BJ (cell line): ENCODE measurements at places on chromosomes 3 and 15.

DNA sequence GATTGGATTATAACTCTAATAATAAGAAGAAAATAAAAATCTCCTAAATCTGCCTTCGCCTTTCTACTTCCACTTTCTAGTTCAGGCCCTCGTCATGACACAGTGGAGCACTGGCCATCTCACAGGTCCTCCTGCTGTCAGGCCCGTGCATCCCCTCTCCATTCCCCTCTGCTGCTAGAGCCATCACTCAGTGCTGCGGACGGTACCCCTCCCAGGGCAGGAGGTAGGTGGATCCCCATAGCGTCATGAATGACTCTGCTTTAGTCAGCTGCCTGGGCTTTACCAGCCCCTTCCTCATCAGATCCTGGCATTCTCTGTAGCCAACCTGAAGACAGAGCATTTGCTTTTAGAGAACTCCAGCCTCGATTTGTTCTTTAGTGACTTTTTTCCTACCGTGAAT lies 12.0 kb upstream of the PPP1R2 start:
- no peak for DNase-seq

- DNase-seq = no peak
Observed at GRCh38 chr3:23994244-23994569, 49.1 kb downstream of the NR1D2 start.

DNA sequence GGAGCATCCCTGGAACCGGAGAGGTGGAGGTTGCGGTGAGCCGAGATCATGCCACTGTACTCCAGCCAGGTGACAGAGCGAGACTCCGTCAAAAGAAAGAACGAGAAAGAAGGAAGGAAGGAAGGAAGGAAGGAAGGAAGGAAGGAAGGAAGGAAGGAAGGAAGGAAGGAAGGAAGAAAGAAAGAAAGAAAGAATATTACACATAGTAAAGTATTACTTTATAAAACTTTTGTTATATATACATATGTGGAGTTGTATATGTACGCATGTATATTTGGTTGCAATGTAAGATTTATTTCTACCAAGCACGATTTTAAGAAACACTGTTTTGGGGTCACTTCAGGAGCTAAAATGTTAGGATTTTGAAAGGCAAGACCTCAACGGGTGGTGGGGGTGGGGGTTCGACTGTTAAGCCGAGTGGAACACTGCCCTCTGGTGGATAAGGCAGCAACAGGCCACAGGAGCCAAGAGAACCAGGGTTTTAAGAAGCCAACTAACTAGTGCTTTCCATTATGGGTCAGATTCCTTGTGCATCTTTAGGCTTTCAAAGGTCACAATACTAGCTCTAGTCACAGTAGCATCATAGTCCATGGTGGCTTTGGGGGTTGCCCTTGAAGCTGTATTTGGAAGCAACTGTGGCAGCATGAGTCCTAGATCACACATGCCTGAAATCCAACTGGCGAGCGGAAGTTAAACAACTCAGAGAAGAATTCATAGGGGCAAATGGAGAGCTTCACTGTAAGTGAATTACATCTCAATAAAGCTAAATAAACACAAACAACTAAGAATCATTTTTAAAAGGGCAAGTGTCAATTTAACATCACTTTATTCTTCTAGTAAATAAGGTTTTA lies 22.5 kb downstream of the GLB1 start:
- no peak for DNase-seq

DNA sequence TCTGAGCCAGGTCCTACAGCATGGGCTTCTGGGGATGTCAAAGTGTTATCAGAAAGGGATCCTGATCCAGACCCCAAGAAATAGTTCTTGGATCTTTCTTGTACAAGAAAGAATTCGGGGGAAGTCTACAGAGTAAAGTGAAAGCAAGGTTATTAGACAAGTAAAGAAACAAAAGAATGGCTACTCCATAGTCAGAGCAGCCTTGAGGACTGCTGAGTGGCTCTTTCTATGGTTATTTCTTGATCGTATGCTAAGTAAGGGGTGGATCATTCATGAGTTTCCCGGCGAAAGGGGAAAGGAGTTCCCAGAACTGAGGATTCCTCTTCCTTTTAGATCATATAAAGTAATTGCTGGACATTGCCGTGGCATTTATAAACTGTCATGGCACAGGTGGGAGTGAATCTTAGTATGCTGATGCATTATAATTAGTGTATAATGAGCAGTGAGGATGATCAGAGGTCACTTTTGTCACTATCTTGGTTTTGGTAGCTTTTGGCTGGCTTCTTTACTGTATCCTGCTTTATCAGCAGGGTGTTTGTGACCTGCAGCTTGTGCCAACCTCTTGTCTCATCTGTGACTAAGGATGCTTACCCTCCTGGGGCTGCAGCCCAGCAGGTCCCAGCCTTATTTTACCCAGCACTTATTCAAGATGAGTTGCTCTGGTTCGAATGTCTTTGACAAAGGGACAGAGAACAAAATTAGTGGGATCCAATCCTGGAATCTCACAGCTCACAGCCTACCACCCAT lies 41.0 kb downstream of the CRYGS start:
- DNase-seq = no peak

GRCh38 chr3:18201315-18201714 lies 223.8 kb downstream of the SATB1 start:
- no peak for DNase-seq

- DNase-seq = no peak
Observed at GRCh38 chr15:61186905-61187741, 42.0 kb downstream of the RORA start.

- DNase-seq = no peak
Observed at GRCh38 chr3:161265916-161266571, 44.9 kb downstream of the NMD3 start.

- DNase-seq = no peak
Observed at GRCh38 chr3:42028474-42028873, 62.7 kb upstream of the TRAK1 start.

GRCh38 chr3:146100825-146101444 lies 60.0 kb downstream of the PLOD2 start:
- DNase-seq = no peak

DNA sequence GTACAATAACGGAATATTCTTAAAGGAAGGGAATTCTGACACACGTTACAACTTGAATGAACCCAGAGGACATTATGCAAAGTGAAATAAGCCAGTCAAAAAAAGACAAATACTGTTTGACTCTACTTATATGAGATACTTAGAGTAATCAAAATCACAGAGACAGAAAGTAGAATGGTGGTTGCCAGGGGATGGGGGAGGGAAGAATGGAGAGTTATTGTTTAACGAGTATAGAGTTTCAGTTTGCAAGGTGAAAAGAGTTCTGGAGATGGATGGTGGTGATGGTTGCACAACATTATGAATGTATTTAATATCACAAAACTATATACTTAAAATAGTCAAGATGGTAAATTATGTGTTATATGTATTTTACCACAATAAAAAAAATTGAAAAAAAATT lies 112.9 kb upstream of the ARHGEF3 start:
- no peak for DNase-seq

DNA sequence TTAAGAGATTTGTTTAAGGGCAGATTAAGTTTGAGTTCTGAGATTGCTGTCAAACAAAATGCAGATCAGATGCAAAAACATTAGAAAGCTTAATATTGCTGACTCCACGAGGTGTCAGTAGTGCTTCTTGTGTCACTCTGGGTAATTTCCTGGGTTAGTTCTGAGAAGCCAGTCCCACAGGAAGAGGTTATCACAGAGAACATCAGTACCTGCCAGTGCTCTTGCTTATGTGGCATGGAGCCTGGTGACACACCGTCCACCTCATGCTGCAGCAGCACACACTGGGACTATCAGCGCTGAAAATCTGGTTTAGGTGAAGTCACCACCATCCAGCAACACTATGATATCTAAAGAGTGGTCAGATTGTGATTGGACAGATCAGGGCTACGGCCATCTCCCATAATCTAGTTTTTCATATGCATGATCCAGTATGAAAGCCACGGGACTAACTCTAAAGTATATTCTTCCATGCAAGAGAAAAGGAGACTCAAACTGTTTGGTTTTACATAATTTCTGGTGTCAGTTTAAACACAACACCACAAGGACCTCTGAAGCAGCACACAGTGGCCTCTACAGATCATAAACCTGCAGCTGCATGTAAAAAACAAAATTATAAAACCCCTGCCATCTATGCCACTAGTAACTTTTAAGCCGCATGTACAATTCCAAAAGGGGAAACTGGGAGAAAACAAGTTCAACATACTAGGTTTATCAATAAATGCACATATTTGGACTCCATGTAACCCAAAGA lies 36.1 kb upstream of the MYO5C start:
- no peak for DNase-seq

DNA sequence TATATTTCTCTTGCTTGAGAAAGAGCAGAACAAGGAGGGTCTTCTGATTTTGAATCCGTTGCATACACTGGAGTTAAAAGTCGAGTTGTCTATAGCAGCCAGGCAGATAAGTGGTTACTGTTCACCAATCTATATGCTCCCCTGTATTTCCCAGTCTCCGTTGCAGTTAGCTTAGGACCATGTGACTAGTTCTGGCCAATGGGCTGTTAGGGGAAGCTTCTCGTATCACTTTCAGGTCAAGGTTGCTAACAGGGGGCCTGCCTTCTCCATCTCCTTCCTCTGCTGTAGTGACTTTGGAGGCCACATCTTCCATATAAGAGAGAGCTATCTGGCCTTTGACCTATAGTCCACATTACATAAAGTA lies 188.5 kb upstream of the KBTBD8 start:
- DNase-seq = no peak

- DNase-seq = peak; percentile 60
Observed at GRCh38 chr15:68586274-68586961, 7.6 kb downstream of the CORO2B start.

- DNase-seq = no peak
Observed at GRCh38 chr15:101276501-101277037, 716 bp downstream of the SELENOS start.

- no peak for DNase-seq
Observed at GRCh38 chr15:80840182-80841130, 61.3 kb downstream of the CEMIP start.

DNA sequence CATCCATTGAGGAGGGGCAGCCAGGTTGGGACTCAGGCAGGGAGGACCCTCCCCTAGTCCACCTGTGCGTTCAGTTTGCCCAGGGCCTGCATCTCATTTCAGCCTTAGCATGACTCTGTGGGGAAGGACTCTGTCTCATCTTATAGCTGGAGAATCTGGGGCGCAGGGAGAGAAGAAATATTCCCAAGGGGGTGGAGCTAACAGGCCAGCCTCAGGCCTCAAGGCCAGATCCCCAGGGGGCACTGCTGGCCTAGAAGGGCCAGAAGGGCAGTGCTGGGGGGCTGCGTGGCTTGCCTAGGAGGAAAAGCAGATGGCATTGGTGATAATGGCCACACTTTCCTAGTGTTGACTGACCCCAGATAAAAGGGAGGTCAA lies 10.9 kb downstream of the AMOTL2 start:
- no peak for DNase-seq

GRCh38 chr3:37456270-37456708 lies 281.9 kb upstream of the LRRFIP2 start:
- DNase-seq = no peak

DNA sequence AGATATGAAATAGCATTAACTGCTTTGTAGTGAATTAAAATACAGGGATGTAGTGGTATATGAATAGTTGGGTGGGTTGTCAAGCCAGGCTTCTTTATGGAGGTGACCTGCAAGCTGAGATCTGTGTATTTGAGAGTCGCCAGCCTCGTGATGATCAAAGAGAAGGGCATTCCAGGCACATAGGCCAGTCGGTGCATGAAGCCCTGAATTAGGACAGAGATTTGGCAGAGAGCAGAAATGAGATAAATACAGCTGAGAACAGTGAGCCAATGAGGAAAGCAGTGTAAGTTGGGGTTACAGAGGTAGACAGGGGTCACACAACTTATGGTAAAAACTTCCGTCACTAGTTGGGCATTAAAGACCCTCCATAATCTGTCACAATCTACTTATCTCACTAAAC lies 641.9 kb downstream of the OTOL1 start:
- no peak for DNase-seq

DNA sequence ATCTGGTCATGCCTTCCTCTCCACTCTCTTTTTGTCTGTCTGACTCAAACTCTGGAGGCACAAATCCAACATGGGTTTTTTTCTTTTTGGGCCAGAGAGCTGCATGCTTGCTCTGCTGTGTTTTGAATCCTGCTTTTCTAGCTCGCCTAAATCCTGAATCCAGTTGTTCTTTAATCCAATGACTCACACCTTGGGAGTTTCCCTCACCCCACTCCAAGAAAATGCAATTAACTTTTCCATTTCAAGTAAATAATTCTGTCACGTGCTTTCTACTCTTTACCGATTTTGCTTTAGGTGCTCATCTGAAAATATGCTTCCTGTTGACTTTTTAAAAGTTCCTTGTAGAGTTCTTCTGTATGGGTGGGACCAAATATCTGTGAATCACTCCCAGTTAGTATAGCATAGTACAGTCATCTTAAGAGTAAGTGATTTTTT lies 47.6 kb downstream of the SLMAP start:
- DNase-seq = peak; percentile 86

DNA sequence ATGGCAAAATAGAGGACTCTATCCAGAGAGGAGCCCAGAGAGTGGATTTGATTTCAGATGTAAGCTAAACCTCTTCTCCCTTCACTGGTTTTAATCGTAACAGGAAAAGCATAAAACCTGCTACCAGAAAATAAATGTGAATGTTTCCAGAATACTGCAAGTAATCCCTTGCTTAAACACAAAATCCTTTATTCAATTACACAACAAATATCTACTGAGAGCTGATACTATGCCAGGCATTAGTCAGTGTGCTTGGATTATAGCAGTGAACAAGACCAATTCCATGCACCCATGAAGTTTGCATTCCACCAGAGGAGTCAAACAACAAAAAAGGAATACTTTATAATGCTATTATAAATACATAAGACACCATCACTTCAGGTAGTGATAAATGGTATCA lies 15.1 kb downstream of the AVEN start:
- DNase-seq = no peak

GRCh38 chr15:70062321-70062956 lies 35.3 kb downstream of the TLE3 start:
- DNase-seq = peak; percentile 85

DNA sequence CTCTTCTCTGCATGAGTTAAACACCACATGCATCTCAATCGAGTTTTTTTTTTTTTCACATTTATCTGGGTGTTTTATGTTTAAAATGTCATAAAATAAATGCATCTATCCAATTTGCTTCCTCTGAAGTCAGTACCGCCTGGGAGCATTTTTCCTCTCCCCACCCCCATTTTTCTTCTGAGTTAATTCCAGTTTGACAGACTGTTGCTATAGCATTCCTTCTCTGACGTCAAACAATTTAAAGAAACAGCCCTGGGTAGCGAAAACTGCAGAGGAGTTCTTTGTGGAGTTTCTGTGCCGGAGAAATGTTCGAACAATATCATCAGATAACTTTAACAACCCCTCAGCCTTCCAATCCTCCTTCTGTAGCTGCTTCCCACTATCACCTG lies 900 bp upstream of the GNB4 start:
- DNase-seq = no peak

DNA sequence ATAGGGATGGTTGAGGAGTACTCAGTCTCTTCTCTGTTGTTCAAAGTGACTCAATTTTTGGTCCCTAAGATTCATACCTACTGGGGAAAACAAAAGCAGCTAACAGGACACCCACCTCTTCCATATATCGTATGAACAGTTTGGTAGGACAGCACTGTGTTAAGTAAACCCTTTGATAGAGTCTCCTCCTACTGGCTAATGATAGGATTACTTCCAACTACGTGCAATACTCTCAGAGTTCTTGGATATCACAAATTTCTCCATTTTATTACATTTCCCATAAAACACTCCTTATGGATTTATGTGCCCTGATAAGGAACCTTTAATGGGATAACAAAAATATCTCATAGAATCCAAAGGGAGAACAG lies 200.2 kb upstream of the GOLGA6L4 start:
- no peak for DNase-seq

- no peak for DNase-seq
Observed at GRCh38 chr3:117411971-117412370, 702.4 kb downstream of the TUSC7 start.

GRCh38 chr3:81723732-81724313 lies 37.6 kb downstream of the GBE1 start:
- no peak for DNase-seq
